Urothelium cell line (cell line): ENCODE measurements at places on chromosomes 2 and 18.

- no peak for DNase-seq
Measured at GRCh38 chr2:25361261-25362048, 19.7 kb upstream of the DNMT3A start.

GRCh38 chr2:169172151-169172735 lies 102.9 kb downstream of the DHRS9 start:
- DNase-seq, result no peak

GRCh38 chr2:13550285-13551231 lies 833.8 kb downstream of the TRIB2 start:
- no peak for DNase-seq

- DNase-seq, result no peak
Measured at GRCh38 chr2:14723684-14724083, 91.2 kb downstream of the LRATD1 start.

- peak; percentile 65 for DNase-seq
Measured at GRCh38 chr2:84481702-84482101, 22.6 kb upstream of the SUCLG1 start.

DNA sequence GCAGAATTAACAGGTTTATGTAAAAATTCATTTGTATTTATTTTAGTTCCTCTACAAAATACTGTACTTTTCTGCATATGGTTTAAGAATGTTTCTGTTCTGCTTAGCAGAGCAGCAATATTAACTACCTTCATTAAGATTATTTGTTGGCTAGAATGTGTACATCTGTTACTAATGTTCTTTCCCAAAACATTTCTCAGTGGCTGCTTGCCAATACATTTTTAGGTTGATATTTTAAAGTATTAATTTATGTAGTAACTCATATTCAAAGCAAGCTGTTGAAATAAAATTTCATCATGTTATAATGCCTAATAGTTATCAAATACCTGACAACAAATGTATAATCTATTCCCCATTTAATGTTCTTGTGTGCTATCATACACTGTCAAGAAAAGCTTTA lies 40.3 kb downstream of the PRKD3 start:
- DNase-seq, result no peak

DNA sequence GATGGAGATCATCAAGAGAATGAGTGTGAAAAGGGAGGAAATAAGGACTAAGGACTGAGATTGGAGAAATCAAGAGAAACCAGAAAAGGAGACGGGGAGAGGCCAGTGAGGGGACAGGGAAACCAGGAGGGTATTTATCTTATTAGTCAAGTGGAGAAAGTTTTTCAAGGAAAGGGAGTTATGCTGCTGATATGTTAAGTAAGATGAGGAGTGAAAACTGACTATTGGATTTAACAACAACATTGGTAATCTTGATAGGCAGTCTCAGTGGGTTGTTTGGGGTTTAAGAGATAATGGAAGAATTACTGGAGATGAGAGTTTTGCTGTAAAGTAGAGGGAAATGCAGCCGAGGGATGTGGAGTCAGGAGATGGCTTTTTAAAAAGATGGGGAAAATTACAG lies 30.6 kb downstream of the PIKFYVE start:
- no peak for DNase-seq

GRCh38 chr2:236998236-236998635 lies 87.5 kb upstream of the COPS8 start:
- DNase-seq, result no peak

DNA sequence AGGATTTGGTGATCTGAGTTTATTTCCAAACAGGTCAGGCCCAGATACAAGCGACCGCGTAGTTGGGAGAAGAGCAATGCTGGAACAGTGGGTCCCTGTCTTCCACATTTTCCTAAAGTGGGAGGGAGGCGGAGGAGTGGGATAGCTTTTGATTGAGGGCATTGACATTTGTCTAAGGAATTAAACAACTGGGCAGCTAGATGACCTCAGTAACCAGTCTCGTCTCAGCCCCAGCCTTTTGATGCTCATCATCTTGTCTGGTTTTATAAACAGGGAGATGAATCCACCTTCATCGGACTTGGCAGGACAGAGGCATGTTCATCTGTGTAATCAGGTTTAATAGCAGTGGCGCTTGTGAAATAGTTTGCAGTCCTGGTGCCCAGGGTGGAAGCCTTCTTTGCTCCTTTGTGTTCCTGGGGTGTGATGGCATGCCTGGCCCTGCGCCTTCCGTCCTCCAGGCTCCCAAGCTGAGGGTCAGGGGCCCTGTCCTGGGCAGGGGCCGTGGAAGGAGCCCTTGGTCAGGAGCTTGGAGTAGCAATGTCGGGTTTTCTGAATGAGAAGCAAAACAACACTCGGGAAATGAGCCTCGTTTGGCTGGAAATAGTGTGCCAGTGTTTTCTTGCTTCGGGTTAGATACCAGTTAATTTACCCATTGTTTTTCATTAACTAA lies 193.8 kb downstream of the FAM210A start:
- DNase-seq, result no peak

GRCh38 chr18:61950371-61950770 lies 57.6 kb upstream of the RNF152 start:
- no peak for DNase-seq

DNA sequence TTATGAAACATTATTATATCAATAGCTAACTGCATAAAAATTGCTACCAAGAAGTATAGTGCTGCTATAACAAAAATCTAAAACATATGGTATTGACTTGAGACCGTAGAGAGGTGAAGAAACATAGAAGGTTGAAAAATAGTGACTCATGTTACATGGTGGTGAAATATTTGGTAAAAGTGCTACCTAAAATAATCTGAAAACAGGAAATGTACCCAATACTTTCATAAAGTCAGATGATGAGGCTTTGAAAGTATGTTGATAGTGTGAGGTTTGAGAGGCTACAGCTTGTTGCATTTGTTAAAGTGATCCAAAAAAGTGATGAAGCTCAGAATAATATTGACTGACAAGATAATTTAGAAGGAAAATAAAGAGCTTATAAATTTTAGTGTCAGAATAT lies 718.7 kb upstream of the SLC8A1 start:
- no peak for DNase-seq

- DNase-seq, result peak; percentile 83
Measured at GRCh38 chr2:54859997-54860701, 136.7 kb downstream of the EML6 start.

GRCh38 chr2:148039783-148040182 lies 18.9 kb downstream of the MBD5 start:
- DNase-seq, result no peak

DNA sequence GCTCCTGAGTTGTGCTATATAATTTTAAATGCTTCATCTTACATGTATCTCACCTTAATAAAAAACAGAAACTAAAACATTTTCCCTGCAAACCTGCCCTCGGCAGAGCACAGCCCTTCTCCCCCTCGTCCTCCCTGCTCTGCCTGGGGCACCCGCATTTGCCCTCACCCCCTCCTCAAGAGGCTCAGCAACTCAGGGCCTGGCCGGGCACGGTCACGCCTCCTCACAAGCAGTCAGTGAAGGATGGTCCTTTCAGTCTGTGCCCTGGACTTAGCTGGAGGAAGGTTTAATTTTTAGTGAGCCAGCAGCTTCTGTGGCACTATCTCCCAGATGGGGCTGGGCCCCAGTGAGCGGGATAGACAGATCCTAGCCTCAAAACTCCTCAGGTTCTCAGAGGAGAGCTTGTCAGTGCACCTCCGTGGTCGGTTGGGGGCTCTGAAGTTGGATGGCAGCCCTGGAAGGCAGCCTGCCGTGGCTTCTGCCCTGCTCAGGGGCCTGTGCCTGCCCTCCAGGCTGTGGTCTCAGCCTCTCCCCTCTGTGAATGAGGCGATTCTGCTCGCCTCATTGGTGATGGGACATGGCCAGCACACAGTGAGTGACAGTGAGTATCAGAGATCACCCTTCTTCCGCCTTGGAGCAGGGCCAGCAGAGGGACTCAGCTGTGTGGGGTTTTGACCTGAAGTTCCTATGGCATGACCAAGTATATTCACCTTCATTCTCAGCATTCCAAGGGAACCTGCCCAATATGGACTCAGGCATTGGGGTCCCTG lies 56.3 kb upstream of the AFF3 start:
- DNase-seq, result peak; percentile 55

DNA sequence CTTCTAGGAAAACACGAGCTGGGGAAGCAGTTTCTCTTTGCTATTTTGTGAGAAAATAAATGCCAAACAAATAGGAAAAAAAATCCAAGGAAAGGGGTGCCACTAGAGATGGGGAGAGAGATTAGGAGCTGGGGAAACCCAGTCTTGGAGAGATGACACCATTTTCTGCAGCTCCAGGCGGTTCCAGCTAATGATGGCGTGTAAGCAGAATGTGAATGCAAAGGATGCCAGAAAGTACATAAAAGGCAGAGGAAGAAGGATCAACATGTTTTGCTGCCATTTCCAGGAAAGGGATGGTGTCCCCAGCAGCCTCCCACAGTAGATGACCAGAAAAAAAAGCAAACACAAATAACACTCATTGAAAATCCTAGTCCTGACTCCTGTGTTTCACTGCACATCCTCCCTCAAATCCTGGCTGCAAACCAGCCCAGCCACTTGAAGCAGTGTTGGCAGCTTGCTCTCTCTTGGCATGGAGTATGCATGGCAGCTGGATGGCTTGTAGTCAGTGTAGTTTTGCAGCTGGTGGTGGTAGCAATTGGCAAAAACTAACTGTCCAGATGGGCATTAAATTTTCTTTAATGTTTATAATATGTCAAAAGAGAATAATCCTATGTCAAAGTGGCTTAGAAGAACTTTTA lies 93.6 kb downstream of the FTCDNL1 start:
- no peak for DNase-seq

DNA sequence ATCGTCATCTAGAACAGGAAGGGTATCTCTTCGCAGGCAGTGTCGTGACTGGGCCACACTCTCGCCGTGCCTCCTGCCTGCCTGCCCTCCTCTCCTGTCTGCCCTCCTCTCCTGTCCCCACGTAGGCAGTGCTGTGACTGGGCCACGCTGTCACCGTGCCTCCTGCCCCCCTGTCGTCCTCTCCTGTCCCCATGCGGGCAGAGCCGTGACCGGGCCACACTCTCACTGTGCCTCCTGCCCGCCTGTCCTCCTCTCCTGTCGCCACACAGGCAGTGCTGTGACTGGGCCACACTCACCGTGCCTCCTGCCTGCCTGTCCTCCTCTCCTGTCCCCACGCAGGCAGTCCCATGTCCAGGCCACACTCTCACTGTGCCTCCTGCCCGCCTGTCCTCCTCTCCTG lies 51.4 kb downstream of the ZNF236 start:
- DNase-seq, result no peak

- no peak for DNase-seq
Measured at GRCh38 chr2:149033716-149034115, 4.8 kb upstream of the LYPD6B start.

- no peak for DNase-seq
Measured at GRCh38 chr18:3163968-3164367, 55.8 kb downstream of the MYOM1 start.

DNA sequence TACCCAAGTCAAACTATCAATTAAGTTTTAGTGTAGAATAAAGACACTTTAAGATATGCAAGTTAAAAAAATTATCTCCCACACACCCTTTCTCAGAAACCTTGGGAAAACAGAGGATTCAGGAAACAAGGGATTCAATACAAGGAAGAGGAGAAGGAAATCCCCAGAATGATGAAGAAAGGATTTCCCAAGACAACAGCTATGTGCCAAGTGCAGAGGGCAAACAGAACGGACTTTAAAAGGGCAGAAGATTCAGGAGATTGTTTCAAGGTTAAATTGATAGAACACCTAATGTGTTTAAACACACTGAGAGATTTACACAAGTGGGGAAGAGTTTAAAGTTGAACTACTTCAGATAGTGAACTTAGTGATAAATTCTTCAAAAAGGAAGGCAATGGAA lies 71.5 kb upstream of the EPAS1 start:
- no peak for DNase-seq

DNA sequence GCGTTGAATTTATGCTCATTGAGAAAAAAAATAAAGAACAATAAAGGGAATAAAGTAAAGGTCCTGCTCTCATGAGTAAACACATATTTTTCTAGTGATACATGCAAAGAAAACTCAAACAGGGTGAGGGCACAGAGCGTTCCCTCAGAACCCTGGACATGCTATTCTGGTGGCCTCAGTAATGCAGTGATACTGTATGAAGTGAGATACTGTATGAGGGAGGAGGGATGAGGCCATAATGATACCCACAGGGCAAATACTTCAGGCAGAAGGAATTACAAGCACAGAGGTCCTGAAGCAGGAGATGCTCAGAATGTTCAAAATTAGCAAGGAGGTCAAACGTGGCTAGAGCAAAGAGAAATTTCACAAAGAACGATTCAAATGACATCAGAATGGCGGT lies 28.4 kb upstream of the RNU4ATAC start:
- DNase-seq, result no peak
